ENCODE measurements at places on chromosomes 7 and 10.
A peak's percentile ranks its signal among the peaks of the same experiment; 100 is the strongest.

DNA sequence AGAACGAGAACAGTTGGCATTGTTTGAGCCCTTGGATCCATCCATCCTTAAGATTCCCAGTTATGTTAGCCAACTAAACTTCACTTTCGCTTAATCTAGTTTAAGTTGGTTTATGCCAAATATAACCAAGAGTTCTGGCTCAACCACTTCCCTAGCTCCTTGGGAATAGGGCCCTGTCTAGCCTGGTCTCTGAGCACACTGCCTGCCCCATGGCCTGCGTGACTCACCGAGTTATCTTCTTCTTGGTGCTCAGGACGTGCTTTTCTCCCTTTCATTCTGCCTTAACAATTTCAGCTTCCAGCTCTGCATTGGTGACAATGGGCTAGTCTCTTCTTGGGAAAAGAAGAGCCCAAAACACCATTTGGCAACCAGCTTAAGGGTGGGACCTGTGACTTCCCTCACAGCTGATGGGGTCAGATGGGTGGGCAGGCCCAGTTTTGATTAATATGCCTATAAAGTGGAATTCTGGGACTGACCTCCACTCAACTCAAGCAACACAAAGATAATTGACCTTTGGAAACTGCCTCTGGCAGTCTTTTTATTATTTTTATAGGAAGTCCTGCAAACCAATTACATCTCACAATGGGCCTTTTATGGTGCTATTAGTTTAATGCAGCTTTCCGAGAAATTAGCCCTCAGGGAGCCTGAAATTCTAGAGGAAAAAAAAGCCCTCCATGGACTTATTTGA, 126.4 kb downstream of the CFAP58 start:
- DNase-seq, result no peak

DNA sequence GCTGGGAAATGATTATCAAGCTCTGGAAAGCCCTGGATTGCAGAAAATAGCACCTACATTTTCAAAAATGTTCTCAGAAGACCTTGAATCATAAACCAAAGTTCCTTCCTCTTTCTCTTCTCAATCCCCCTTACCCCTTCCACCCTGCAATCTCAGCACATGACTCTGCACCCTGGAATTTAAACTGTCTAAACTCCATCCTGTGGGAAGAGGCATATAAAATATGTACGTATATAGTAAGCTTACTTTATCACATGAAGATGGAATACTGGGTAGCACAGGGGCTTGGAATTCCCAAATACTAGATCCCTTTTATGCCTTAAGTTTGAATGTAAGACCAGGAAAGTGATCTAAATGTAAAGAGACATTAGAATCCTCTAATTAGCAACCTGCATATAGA, 7.7 kb downstream of the AGMO start:
- no peak for DNase-seq

DNA sequence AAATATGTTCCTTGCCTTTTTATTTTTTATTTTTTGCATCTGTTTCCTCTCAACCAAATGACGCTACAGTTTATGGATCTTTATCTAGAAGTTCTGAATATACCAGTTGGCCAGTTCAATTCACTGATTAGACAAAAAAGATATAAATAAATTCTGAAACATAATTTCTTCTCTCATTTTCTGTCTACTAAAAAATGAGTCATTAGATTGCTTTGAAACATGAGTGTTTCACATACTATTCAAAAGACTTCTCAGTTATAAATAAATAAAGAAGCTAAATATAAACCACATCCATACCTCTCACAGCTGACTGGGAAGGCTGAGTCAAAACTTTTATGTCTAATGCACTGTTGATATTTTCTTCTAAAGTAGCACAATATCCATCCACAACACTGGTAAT, 97.6 kb upstream of the GPR22 start:
- DNase-seq, result no peak

DNA sequence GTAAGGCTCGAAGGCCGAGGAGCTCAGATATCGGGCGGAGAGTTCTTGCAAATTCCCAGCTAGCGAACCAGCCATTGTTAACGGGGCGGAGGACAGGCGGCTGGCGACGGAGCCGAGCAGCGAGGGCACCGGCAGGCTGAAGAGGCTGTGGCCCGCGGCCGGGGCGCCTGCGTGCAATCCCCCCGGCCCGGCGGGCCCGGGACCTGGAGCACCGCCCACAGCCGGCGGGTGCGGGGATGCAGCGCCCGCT, 4.1 kb downstream of the VAX1 start:
- no peak for DNase-seq

DNA sequence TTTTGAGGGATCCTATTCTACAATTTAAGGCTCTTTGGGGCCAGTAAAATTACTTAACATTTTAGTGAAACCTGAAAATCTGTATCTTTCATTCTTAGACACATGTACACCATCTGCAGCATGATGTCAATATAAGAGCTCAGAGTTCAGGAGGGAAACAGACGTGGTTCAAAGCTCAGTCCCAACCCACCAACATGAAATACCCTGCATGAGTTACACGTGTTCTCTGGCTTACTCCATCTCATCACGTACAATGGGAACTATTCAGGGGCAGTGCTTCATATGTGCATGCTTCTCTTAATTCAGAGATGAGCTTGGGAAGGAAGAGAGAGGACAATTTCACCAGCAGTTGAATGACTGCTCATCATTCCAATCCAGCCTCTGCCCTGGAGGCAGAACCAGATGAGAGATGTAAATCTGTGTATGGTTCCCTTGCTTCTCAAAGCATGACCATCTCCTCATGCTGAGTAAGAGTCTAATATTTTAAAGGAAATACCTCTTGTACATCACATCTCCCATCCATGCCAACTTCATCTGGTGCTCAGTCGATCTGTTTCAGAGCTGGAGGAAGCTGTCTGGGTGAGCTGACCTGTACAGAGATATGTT, 29.0 kb upstream of the ADAM12 start:
- no peak for DNase-seq

- no peak for DNase-seq
These were observed 644.4 kb downstream of the GRM8 start for GRCh38 chr7:126608339-126608776.

DNA sequence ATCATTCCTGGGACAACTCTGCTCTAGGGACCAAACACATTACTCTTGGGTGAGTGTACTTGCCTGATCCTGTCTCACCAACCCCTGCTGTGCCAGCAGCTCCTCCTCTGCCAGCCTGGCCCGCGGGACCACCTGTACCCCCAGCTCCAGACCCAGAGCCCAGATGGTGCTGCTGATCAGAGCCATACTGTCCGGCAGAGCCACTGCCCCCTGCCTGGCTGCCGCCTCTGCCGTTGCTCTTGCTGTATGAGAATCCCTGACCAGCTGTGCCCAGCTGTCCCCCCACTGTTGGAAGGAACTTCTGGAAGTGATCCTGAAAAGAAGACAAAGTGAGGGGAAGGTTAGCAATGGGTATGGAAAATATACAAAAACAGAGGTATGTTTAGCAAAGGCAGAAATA, 6.9 kb downstream of the MYOZ1 start:
- DNase-seq, result no peak

DNA sequence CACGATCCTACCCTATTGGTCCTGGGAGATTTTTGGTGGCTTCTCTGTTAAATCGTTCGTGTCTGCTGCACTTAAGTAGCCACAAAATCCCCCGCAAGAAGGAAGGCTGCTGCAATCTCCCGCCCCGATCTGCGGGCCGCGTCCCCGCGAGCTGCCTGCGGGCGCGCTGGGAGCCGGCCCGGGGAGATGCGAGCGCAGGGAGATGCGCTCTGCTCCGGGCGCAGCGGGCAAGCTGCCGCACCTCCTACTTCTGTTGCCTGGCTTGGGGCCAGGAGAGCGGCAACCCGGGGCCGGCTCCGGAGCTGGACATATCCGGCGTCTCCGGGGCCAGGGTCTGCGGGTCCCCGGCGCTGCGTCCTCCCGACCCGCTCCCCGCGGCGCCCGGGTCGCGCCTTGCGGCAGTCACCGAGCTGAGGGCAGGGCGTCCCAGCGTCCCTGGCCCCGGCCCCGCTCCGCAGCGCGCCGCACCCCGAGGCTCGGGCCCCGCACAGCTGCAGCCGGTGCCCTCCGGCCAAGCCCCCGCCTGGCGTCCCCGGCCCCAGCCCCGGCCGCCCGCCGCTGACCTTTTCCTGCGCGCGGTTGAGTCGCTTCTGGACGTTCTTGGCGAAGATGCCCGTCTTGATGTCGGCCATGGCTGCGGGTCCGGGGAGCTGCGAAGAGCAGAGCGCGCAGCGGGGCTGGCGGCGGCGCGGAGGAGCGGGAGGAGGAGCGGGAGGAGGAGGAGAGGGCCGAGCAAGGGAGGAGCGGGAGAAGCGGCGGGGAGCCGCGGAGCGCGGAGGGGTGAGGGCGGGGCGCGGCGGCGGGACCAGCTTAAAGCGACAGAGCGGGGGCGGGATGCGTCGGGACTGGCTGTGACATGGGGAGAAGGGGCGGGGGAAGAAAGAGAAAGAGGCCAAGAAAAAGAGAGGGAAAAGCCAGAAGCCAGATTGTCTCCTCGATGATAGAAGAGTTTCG, at the start of gene AMPH:
AMPH (minus strand) TSS at position 654 of the 954 bp plus-strand sequence; CDS start at position 632, 22 bp downstream.
- no peak for DNase-seq

GRCh38 chr10:2701802-2702201, 365.5 kb upstream of the PFKP start:
- no peak for DNase-seq

DNA sequence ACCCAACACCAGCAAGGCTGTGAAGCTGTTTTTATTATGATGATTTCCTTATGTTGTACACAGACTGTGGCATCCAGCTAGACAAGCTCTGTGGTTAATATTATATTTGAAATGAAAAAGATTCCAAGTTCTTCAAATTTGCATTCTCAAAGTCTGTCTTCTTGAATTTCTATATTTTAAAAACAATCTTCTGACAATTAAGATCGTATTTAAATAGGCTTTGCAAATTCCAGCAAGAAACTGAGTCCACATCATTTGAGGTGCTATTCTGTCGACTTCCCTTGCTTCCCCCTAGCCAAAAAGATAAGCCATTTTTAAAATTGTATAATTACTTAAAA, 73.1 kb upstream of the TOMM7 start:
- DNase-seq, result no peak

GRCh38 chr7:30713392-30713791, 31.1 kb upstream of the CRHR2 start:
- DNase-seq, result no peak

GRCh38 chr10:43106256-43107091, 29.6 kb downstream of the RET start:
- no peak for DNase-seq

- DNase-seq, result no peak
These were observed 267.6 kb downstream of the GPAM start for GRCh38 chr10:111916011-111916410.

DNA sequence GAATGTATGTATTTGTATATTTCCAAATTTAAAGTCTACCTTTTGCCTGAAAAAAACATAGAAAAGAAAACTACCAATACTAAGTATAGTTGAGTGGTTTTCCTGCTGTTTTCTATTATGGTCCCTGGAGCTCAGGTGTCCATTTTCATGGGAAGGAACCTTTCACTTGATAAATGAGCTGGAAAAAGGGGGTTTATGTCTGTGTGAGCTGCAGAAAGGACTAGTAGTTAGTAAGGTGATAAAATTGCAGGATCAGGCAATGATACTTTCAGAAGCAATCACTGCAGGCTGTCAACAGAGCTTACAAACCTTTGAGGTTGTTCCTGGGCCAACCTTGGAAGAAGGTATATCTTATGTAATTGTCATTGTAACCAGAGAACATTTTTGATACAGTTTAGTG, 48.0 kb downstream of the ST7 start:
- no peak for DNase-seq

- DNase-seq, result no peak
These were observed 1031.7 kb downstream of the LRMDA start for GRCh38 chr10:76463111-76463510.

DNA sequence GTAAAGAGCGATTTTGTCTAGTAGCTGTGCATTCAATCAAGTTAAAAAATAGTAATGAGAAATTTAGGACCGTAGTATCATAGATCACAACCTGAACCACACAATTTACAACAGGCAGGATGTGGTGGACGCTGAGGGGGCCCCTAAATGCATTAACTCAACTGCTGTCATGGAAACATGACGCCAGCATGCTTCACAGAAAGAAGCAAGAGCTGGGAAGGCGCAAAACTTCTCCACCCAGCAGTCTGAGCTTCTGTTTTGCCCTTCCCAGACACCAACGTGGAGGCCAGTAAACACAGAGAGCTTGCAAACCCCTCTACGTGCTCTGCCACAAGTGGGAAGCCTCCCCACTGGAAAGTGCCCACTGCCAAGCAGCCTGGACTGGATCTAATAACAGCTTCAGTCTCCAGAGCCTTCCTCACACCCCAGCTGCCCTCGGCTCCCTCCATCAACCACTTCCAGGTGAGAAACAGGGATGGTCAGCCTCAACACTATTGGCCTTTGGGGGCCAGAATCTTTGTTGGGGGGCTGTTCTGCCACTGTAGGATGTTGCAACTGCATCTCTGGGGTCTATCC, 151.8 kb downstream of the SFMBT2 start:
- DNase-seq, result peak; percentile 59

GRCh38 chr7:54556121-54556520, 13.9 kb downstream of the VSTM2A start:
- DNase-seq, result no peak

DNA sequence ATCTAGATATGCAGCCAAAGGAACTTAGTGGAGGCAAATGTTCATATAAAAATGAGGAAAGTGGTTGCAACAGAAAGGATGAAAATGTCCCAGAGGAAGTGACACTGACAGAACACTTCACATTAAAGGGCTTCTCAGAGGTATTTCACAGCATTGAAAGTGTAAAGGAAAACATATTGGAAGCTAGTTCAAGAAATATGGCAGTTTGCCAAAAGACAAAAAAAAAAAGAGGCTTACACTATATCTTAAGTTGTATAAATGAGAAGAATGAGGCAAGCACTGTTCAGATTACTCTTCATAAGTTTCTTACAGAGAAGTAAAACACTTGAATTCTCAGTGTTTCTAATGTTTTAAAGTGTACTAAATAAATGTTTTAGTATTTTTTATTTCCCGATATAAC, 20.1 kb downstream of the RUNDC3B start:
- no peak for DNase-seq

GRCh38 chr7:52500841-52501240, 534.6 kb upstream of the POM121L12 start:
- DNase-seq, result no peak

- DNase-seq, result no peak
These were observed 236.3 kb upstream of the ANKRD30A start for GRCh38 chr10:36888925-36889573.

GRCh38 chr7:65438598-65438997, 64.9 kb downstream of the ZNF92 start:
- DNase-seq, result no peak

DNA sequence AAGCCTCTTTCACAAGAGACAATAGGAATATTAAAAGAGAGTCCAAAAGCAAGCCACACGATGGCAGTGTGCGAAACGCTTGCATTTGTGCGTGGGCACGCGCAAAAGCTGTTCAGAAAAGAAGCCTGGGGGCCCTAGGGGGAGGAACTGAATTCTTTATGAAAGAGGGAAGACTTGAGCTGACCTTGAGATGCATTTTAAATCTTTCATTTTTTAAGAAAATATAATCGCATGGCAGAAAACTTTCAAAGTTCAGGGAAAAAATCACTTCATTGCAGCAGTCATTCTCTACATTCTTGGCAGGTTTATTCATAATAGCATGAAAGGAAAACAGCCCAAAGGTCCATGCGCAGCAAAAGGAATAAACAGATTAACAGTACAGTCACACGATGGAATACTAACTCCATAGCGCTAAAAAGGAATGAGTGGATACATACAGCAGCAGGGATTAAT, 206.5 kb upstream of the PRKCQ start:
- no peak for DNase-seq

All from stimulated activated CD4-positive, alpha-beta T cell treated with anti-CD3 and anti-CD28 coated beads, Interleukin-2, amount 100 ng/mL, for 4 hours (primary cell).